ENCODE measurements at places on chromosomes 11 and 22.

DNA sequence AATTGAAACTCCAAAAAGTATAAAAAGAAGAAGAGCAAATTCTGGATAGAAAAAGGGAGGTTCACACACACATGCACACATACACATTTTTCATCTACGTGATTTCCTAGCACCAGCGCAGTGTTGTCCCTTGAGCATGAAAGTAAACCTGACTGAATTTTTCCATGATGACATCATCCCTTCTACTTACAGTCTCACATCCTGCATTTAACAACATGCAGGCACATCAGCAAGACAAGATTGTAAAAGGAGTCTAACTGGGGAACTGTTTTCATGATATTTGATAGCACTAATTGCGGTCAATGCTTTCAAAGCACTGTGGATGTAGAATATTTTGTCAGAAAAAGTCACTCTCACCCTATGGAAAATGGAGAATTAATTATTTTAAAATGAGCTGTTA, 36.6 kb downstream of the GAS2 start:
- no peak for DNase-seq

DNA sequence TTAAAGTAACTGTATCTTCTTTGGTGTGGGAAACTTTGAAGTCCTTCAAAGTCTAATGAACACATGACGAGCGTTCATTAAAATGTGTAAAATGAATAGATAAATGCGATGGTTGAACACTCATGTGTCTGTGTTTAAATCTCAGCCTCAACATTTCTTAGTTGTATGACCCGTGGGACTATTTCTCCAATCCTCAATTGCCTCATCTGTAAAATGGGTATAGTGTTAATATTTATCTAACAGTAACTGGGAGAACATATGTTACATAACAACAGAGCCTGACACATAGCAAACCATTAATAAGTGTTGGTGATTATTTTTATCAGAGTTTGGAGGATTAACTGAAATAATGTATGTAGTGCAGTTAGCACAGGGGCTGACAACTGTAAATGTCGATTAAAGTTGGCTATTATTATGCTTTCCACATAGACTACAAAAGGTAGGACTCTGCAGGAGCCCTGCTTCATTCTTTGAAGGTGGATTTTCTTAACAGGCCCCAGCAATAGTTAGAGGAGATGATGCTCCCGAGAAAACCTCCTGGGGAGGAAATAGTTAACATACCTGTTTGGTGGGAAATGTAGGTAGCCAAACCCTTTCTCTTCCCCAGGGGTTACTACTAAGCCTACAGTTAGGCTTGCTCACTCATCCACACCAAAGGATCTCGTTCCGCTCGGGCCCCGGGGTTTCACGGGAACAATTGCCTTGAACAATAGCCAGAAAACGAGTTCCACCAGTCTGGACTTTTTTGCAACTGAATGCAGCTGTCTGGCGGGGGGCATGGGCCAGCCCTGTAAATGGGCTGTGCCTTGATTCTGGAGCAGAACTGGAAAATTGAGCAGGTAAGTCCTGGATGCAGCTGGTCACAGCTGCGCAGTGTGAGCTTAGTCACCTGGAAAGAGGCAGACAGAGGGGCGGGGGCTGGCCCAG, 133.4 kb downstream of the DBX1 start:
- no peak for DNase-seq

DNA sequence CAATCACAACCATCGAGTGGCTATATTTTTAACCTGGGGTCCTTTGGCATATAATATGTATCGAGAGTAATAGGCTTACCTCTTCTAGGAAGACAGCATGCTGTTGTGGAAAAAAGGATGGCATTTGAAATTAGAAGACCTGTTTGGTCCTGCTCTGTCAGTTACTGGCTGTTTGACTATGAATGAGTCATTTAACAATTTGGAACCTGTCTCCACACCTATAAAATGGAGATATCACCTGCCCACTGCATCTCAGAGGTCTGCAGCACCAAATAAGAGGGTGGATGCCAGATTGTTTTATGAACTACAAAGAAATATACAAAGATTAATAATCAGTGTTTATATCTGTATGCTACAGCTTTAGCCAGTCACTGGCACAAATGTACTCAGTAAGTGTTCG, 60.8 kb downstream of the SLC25A17 start:
- no peak for DNase-seq

DNA sequence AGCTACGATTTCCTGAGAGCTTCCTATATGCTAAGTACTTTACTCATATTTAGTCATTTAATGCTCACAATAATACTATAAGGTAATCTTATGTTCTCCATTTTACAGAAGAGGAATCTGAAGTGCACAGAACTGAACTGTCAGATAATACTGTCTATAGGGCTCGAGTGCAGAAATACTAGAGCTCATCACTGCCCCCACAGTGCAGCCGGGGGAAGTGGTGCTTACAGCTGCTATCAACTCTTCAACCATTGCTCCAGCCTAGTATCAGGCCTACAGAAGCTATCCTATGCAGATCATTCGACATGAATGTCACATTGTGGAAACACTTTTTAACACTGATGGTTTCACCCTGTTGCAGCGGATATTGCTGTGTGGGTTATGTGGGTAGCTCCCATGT, 929.9 kb downstream of the NTM start:
- DNase-seq: peak; percentile 42

GRCh38 chr11:21385669-21386440, 716.5 kb downstream of the NELL1 start:
- DNase-seq: no peak

- no peak for DNase-seq
Observed at GRCh38 chr11:36278531-36279282, 10.5 kb downstream of the COMMD9 start.

GRCh38 chr11:63709336-63709884, 28.1 kb downstream of the RTN3 start:
- no peak for DNase-seq

DNA sequence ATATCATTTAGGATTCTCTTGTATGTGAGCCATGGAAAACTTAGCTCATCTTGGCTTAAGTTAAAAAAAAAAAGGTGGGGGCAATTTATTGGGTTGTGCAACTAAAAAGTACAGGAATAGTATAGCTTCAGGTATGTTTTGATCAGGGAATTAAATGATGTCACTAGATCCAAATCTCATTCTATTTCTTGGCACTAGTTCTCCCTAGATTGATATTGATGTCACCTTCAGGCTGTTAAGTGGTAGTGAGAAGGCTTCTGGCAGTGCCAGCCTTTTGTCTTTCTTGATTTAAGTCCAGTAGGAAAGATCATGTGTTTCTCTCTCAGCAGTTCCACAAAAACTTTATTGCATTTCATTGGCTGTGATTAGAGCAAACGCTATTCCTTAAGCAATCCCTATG, 65.0 kb upstream of the ZBED5 start:
- no peak for DNase-seq

GRCh38 chr22:38205261-38206128, 3.7 kb downstream of the MAFF start:
- DNase-seq: no peak

- DNase-seq: no peak
Observed at GRCh38 chr11:67384851-67385366, 6.9 kb upstream of the RAD9A start.

DNA sequence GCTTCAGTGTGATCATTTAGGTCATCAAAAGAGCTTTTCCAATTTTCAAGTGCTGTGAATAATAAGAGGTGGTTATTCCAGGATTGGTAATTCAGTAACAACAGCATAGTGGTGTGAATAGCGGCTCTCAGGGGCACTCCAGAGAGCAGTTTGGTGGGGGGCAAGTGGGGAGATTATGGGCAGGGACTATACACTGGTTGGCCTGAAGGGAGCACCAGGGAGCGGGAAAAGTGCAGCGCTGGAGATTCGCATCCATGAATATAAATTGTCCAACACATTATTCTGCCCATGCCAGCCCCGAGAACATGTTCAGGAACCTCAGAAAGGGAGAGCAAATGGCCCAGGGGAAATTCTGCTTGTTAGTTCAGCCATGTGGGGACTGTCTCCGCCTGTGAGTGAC, 37.9 kb downstream of the OR6Q1 start:
- DNase-seq: no peak

- peak; percentile 82 for DNase-seq
Observed at GRCh38 chr22:37681556-37682049, 4.5 kb upstream of the NOL12 start.

GRCh38 chr11:68461575-68461917, 994 bp downstream of the PPP6R3 start:
- DNase-seq: no peak

DNA sequence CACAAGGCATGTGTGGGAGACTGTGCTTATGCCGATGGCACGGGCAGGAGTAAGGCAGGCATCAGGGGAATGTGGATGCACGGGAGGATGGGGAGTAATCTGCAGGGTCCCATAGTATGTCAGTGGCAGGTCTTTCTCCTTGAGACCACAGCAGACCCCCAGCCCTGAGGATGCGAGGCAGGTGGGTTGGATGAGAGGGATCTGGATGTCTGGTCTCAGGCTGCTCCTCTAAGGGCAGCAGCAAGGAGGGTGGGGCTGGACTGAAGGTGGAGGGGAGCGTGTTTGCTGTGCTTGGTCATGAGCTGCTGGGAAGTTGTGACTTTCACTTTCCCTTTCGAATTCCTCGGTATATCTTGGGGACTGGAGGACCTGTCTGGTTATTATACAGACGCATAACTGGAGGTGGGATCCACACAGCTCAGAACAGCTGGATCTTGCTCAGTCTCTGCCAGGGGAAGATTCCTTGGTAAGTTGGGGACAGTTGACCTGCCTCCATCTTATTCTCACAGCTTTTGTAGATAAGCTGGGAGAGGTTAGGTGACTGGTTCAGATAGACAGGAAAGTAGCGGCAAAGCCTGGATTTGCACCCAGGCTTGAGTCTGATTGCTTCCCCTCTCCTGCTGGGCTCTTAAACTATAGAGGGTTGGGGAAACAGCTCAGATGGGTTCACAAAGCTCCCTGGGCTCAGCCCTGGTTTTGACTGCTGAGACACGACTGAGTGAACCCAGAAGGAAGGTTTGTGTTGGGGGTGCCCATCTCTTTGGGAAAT, at the start of gene APOL1:
TSS of gene APOL1 (plus strand) at position 380 of the 769 bp plus-strand sequence. CDS start 1,823 bp downstream, outside the sequence.
- no peak for DNase-seq

- no peak for DNase-seq
Observed at GRCh38 chr11:108025387-108026080, 16.8 kb downstream of the CUL5 start.

- DNase-seq: peak; percentile 10
Observed at GRCh38 chr11:125569915-125570621, 791 bp downstream of the EI24 start.

GRCh38 chr11:36122671-36123070, 166.6 kb downstream of the COMMD9 start:
- DNase-seq: no peak

- no peak for DNase-seq
Observed at GRCh38 chr22:37230673-37231405, 13.2 kb downstream of the RAC2 start.

- no peak for DNase-seq
Observed at GRCh38 chr11:102317768-102318103, 452 bp downstream of the BIRC3 start.

DNA sequence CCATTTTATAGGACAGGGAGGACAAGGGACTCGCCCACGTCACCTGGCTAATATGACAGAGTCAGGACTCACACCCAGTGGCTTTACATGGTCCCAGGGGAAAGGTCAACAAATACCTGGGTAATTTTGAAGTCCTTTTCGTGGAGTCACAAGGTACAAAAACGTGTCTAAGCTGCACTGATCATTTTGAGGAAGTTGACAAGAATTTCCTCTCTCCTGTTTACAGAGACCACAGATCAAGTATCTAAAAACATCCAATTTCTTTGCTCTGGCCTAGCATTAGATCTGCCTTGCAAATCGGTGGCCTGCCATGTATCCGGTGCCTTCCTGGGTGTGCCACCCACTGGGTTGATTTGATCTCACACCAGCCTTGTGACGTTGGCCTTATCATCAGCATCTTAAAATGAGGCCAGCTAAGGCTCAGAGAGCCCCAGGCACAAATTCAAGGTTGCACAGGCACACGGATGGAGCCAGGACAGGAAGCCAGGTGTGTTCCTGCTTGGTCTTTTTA, 17.6 kb downstream of the GDPD5 start:
- DNase-seq: peak; percentile 52

DNA sequence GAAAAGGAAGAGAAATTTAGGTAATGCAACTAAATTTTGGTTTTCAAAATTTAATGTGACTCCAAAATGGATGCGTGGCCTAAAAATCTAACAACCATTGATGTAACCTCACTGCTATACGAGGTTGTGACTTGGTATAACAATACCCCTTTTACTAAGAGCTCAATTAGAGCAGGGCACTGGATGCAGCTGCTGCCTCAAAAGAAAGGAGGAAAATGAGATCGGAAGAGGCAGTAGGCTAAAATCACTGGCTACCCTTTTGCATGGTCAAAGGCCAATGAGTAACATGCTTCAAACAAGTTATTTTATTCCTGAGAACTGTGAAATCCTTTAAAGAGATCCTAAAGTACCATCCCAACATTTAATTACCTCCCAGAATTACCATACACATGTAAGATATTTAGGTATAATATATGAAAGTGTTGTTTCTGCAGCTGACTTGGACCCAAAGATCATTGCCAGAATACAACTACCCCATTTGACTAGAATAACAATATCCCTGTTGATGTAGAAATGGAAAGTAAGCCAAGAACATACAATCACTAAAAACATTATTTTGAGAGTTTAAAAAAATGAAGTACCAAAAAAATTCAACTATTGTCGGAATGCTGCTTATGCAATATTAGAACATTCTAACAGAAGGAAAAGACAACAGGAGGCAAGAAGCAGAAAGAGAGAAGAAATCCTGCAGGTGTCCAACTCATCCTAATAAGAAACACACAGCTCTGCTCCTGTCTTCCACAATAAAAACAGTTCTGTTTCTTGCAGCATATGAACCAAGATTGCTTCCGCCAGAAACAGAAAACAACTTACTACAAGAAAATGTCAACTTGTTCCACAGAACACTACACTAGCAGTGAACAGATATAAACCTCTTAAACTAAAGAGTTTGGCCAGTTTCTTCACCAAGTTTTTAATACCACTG, 15.0 kb downstream of the SIK3 start:
- DNase-seq: no peak

Measured in SK-N-SH (cell line).